ENCODE measurements at places on chromosomes 6 and 20.

- peaks cover 20% of the 10 kb centered on the region for H3K27me3 ChIP-seq
- H3K4me3 ChIP-seq = no peak overlapping the region
- no peaks in the 10 kb centered on the region for H3K4me1 ChIP-seq
- no peak overlapping the region for H3K27ac ChIP-seq
Observed at GRCh38 chr20:56998438-56998837, 268.0 kb downstream of the BMP7 start.

DNA sequence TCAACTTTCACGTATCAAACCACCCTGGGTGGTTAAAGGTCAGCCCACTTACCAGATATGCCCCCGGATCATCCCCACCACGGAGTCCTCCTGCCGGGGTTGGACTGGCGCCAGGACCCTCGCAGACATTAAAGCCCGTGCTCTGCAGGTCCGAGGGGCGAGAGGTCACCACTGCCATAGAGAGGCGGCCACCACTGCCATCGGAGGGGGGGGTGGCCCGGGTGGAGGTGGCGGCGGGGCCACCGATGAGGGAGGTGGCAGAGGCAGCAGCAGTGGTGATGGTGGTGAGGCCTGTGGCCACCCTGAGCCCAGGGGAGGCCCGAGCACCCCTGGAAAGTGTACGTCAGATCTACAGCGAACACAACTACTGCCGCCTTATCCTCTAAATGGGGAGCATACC, 76.3 kb downstream of the ASXL1 start:
- no peak overlapping the region for H3K27ac ChIP-seq
- peaks cover 8% of the 10 kb centered on the region for H3K4me1 ChIP-seq
- DNase-seq = no peak
- H3K27me3 ChIP-seq = no peaks in the 10 kb centered on the region

GRCh38 chr6:62465206-62465605, 179.2 kb upstream of the KHDRBS2 start:
- no peaks in the 10 kb centered on the region for H3K27me3 ChIP-seq
- H3K36me3 ChIP-seq = no peaks in the 10 kb centered on the region
- H3K4me3 ChIP-seq = no peak overlapping the region
- H3K27ac ChIP-seq = no peak overlapping the region
- no peaks in the 10 kb centered on the region for H3K4me1 ChIP-seq

- peaks cover 11% of the 10 kb centered on the region for H3K4me1 ChIP-seq
- DNase-seq = no peak
- peaks cover 34% of the 10 kb centered on the region for H3K27me3 ChIP-seq
- H3K4me3 ChIP-seq = no peak overlapping the region
- H3K27ac ChIP-seq = no peak overlapping the region
Observed at GRCh38 chr20:1636621-1637020, 16.8 kb upstream of the SIRPB1 start.
